ENCODE measurements at places on chromosomes 12 and 14.

DNA sequence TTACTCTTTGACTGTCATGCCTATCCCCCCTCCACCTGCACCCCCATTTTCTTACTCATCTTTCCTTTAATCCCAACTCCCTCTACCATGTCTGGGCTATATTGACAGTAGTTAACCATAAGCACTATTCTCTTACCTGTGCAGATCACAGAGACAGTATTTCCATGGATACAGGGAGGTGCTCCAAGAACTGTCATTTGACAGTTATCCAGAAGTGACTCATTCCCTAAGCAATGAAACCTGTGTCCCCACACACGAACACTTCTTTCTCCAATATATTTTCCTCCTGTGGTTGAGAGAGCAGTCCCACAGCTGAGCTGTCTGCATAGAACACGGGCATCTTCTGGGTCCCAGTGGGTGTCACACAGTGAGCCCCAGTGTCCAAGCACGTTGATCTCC is 68.8 kb downstream of the CD163L1 start:
- DNase-seq, result no peak

- no peak for DNase-seq
Measured at GRCh38 chr14:23608454-23608853, 27.7 kb upstream of the DHRS2 start.

GRCh38 chr12:70044167-70044566 is 199.1 kb upstream of the CNOT2 start:
- no peak for DNase-seq

DNA sequence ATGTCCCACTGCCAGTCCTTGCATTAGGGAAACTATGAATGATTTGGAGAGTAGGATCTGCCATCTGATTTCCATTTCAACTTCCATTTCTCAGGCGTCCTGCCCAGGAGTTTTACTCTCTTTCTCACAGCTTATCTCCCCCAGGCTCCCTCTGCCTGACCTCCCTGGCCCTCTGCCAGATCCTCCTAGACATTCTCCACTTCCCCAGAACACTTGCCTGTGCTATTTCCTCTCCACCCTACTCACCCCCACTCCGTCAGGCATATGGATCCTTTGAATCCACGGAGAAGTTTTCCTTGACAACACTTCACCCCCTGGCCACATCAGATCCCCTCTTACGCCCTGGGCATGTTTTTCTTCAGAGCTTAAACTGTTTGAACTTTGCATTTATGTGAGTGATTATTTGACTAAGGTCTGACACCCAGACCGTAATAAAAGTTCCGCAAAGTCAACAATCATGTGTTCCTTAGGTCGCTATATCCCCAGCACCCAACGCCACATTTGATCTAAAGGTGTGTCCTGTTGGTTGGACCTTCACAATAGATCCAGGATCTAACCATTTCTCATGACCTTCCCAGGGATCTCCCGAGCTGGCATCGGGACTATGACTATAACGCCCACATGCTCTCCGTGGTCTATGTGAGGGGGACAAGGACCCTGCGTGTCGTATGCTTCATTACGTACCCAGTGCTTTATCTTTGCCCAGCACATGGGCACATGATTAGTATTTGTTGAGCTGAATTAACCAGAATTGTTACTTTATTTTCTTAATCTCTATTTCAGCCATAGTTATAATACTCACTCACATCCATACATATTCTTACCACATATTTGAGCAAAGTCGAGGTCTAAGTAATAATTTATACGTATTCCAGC is 255.8 kb upstream of the FOXN3 start:
- no peak for DNase-seq

- no peak for DNase-seq
Measured at GRCh38 chr12:91591639-91591987, 409.0 kb upstream of the DCN start.

GRCh38 chr14:78721756-78722480 is 551.7 kb downstream of the NRXN3 start:
- DNase-seq, result no peak

DNA sequence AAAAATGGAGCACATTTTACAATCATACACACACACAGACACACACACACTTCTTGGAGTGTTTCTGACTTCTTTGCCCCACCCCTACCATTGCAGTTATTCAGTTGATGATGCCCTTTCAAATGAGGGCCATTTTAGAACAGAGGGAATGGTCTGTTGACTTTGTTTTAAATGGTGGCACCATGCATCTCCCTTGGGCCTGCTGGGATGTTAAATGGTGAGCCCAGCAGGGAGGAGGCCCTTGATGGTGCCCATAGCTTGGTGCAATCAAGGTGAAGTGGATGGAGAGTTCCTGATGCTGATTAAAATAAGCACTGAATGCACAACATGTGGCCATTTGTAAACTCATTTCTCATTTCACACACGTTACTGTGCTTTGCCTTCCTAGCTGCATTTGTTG is 13.3 kb downstream of the C12orf75 start:
- DNase-seq, result no peak

DNA sequence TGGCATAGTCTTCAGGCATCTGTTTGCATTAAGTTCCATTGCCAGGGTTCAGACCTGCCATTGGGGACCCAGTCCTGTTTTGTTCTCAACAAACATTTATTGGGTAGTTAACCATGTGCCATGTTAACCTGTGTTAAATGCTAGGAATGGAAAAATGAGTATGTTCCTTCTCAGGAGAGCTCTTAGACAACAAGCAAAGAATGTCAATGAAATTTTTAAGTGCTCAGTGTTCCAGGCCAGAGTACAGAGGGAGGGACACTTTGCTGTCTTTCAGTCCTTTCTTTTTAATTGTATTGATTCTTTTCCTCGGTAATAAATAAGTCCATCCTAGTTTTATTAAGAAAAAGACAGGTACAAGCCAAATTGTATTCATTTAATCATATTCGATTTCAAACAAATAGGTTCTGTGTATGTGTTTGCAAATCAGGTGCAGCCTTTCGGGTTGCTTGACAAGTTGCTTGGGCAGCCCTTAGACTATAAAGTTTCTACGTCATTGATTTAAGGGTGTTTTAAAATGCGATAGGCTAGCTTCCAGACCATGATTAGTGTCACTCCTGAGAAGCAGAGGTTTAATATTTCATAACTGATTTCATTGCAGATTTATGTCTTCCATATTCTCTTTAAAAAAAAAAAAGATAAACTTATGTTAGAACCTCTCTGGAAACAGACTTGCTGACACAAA is 123.1 kb downstream of the DERA start:
- no peak for DNase-seq

GRCh38 chr14:83842547-83842946 is 1687.4 kb upstream of the FLRT2 start:
- no peak for DNase-seq

GRCh38 chr14:20569066-20569465 is 8.2 kb upstream of the RNASE9 start:
- DNase-seq, result no peak

GRCh38 chr12:132100306-132101065 is 43.6 kb downstream of the DDX51 start:
- no peak for DNase-seq

GRCh38 chr14:76541594-76542219 is 165.8 kb downstream of the ESRRB start:
- DNase-seq, result no peak

DNA sequence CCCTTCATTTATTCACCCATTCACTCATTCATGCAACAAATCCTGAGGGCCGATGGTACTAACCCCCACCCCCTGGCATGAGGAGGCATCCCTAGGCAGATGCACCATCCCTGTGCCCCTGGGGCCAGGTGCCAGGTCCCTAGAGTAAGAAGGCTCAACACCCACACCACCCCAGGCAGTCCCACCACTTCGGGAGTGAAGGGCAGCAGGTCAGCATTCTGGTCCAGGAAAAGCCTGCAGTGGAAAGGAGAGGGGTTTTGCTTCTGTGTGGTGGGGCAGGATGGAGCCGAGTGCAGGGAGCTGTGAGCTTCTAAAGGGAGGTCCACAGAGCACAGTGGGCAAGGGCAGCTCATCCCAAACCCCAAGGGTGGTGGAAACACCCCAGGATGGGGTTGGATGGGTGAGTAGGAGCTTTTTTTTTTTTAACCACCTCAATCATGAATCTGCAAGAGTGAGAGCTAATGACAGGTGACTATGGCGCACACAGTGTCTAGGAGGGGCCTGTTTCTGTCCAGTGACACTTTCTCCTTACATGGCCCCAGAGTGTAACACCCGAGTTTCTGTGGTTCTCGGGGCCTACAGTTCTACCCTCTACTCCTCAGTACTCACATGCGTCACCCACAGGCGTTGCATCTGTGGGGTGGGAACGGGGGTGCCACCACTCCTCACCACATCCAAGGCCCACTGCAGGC is 414.3 kb downstream of the TMEM121 start:
- DNase-seq, result no peak

DNA sequence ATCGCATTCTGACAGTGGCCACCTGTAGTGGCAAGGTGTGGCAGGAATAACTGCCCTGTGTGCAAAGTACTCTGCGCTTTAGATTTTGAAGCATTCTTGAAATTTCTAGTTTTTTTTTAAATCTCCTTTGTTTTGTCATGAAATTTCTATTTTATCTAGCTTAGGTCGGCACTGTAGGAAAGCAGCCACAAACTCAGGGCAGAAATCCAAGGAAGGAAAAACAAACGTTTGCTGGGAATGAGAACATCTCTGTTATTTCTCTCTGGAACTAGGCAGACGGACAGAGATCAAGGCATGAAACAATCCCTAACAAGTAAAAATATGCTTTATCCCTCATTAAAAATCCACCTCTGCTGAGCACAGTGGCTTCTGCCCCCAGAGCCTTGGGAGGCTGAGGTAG is 1.3 kb upstream of the NR2C1 start:
- DNase-seq, result no peak

GRCh38 chr12:74732826-74733225 is 195.2 kb downstream of the ATXN7L3B start:
- DNase-seq, result no peak

DNA sequence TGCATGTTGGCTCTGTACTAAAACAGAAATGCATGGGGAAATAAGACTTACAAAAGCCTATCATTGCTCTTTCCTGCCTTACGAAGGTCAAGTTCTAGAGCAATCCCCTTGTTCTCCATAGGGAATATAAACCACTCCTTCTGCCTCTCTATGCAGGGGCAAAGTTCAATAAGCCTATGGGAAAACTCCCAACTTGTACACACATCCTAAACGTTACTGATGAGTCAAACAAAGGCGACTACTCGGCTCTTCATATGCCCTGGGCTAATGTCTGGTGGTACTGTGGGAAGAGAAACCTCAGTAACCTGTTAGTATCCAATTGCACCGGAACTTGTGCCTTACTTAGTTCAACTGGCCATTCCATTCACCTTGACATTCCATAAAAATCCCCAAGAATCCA is 32.7 kb downstream of the PRMT8 start:
- DNase-seq, result no peak

DNA sequence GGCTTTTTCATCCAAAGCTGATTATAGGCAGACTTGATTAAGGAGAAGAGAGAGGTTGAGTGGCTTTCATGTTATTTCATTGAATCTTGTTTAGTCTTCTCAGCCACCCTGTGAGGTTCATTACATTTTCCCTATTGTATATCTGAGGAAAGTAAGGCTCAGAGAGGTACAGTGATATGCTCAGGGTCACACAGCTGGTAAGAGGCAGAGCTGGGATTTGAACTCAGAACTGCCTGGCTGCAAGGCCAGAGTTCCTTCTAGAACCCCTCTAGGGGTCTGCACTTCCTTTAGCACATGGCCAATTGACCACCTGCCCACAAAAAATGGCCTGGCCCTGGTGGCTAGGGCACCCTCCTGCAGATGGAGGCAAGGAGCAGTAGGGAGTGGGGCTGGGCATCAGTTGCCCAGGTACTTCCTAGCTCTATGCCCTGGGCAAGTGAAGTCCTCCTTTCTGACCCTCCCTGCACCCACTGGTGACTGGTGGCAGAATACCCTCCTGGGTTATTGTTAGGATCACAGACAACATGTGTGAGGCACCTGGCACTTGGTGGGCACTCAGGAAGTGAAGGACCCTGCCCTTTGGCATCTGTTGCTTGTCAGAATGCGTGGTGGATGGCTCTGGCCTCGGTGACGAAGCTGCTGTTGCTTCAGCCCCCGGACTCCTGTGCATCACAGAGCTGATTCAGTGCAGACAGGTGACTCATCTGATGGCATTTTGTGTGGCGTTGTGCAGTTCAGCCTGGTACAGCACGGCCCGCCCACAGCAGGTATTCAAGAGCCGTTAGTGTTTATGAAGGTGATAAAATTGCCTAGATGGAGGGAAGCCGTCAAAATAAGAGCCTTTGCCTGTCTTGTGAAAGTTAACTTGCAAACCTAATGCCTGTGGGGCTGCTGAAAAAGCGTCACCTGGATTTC is 115.8 kb downstream of the SLC25A47 start:
- no peak for DNase-seq

GRCh38 chr12:47231456-47231855 is 151.7 kb upstream of the AMIGO2 start:
- no peak for DNase-seq

- no peak for DNase-seq
Measured at GRCh38 chr12:130860311-130860710, 11.6 kb upstream of the RAN start.

GRCh38 chr14:88016768-88017167 is 11.8 kb downstream of the GPR65 start:
- no peak for DNase-seq

- no peak for DNase-seq
Measured at GRCh38 chr12:89414851-89415250, 62.5 kb upstream of the DUSP6 start.

DNA sequence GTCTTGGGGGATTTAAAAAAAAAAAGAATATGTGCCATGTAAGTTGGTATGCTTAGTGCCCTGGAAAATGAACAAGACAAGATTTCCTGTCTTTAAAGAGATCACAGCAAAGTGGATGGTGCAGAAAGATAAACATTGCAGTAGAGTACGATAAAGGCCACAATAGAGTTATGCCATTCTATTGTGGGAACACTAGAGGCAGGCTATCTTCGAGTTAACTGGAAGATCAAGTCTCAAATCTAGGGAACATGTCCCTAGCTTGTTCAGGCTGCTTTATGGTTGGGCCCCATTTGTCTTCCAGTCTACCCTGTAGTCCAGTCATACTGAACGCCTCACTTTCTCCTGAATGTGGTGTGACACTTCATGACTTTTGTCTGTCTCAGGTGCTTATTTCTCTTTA is 18.7 kb upstream of the CCT2 start:
- DNase-seq, result no peak

DNA sequence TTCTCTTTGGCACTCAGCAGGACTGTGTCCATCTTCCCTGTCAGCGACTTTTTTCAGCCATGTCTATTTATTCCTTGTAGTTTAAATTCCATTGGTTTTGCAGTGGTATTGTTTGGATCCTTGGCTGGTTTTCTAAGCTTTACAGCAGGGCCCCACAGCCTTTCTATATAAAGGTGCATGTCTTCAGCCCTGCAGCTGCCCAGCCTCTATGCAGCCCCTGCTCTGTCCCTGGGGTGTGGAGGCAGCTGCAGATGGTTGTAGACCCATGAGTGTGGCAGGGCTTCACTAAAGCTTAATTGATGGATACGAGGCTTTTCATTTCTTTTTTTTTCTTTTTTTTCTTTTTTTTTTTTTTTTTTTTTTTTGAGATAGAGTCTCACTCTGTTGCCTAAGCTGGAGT is 29.7 kb downstream of the SFSWAP start:
- DNase-seq, result no peak

DNA sequence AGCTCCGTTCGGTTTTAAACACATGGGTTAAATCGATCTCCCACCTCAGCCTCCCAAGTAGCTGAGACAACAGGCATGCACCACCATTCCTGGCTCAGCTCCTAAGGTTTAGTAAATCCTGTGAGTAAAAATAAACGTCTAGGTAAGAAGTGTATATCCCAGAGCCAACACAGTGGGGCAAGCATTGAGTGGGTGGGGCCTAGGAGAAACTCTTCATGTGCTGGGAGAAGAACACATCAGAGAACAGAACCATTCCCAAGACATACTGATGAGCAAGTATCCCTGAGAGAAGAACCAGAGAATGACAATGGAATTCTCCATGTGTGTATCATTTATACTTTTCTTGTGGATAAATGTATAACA is 86.3 kb downstream of the SEC23A start:
- DNase-seq, result no peak

All from vagina (tissue), 2 donors.